ENCODE measurements at places on chromosomes 2 and 18.

GRCh38 chr2:121335294-121336290, 50.6 kb upstream of the TFCP2L1 start:
- DNase-seq = no peak

- DNase-seq = no peak
These were observed 211.8 kb downstream of the NRXN1 start for GRCh38 chr2:50820176-50820575.

- no peak for DNase-seq
These were observed 52.9 kb upstream of the NABP1 start for GRCh38 chr2:191625016-191625415.

GRCh38 chr2:52312486-52312885, 1280.6 kb upstream of the NRXN1 start:
- no peak for DNase-seq

Measured in stimulated activated CD8-positive, alpha-beta memory T cell treated with anti-CD3 and anti-CD28 coated beads, Interleukin-15, amount 100 ng/mL, for 4 hours (primary cell).